ENCODE measurements at places on chromosomes 6 and 20.
A peak's percentile ranks its signal among the peaks of the same experiment; 100 is the strongest.

DNA sequence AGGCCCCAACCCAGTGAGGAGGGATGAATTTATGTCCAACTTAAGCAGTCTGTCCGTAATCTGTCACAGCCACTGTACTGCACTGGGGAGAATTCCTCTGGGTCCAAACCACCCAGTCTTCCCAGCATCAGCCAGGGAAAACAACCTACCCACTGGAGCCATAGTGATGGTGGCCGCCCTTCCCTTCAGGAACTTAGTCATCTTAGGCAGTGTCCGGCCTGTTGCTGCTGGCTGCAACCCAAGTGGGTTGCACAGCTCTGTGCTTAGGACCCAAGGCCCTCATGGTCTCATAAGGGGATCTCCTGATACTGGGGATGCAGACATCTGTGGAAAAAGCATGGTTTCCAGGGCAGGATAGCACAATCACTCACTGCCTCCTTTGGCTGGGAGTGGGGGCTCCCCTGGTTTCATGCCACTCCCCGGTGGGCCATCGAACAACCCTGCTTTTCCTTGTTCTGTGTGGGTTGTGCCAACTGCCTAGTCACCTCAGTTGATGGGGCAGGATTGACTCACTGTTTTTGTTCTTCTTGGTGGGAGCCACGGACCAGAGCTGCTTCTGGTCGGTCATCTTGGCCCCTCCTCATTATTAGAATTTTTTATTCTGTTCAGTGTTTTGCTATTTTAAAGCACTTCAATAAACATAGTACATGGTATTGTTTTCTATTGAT is 591.9 kb downstream of the DOK5 start:
- DNase-seq: no peak

DNA sequence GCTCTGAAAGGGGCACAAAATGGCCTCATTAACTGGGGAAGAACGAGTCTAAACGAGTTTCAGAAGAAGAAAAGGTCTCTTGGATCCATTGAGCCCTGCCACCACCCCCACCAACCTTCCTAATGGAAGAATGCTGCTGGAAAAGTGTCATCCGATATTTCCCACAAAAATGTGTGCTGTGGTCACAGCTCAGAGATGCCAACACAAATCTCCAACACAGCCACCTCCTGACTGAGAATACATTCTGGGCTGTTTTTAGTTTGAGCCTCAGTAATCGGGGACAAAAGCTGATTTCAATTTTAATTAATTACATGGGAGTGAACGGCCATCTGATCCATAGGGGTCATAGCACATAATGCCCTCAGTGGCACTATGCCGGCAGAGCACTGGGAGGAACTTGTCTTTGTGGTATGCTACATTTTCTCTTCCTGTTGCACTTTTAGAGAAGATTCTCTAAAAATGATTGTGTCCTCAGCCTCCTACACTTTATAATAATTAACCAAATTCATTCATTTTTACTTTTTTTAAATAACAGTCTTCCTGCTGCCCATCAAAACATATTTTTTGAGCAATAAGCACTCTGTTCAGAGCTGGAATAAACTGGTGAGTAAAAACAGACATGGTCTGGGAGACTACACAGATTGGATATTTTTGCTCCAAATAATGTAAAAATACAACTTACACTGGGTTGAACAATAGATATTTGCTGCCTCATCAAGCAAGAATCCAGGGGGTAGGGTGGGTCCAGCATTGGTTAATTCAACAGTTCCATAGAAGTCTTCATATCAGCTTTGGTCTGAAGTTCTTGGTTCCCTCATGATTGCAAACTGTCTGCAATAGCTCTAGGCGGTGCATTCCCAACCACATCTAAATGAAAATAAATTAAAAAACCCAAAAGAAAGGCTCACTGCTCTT is 143.6 kb upstream of the TMEM170B start:
- no peak for DNase-seq

DNA sequence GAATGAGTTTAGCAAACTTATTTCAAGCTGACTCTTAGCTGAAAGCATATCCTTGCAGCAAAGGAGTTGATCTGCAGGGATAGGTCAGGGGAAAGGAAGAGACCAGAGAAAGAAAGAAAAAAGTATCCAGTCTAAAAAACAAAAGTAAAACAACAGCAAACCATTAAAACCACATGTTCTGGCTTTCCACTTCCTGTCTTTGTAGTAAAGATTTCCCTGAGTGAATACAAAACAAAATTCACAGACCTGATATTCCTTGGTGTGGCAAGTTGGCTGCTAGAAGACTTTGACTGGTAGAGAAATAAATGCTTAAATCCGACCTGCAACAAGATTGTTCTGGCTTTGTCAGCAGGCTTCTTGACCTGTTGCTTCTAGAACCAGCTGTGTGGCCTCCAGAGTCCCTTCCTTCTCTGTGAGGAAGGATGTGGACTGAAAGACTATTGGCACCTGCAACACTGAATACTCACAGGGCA is 23.4 kb upstream of the MCM3 start:
- DNase-seq: peak; percentile 25

DNA sequence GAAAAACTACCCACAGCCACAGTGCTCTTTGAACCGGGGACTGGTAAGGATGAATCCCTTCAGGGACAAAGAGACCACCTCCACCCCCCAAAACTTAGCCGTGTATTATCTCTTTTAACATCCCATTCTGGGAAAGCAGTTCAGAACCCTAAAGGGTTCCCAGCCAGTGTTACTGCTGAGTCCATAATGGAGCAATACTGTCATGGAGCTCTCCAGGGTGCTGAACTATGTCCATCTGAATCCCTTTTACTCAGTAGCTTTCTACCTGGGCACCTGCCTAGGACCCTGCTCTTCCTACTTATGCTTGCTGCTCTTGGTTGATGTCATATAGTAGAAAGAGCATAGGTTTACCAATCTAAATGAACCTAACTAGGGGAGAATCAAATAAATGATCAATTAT is 22.3 kb upstream of the SAYSD1 start:
- peak; percentile 39 for DNase-seq

DNA sequence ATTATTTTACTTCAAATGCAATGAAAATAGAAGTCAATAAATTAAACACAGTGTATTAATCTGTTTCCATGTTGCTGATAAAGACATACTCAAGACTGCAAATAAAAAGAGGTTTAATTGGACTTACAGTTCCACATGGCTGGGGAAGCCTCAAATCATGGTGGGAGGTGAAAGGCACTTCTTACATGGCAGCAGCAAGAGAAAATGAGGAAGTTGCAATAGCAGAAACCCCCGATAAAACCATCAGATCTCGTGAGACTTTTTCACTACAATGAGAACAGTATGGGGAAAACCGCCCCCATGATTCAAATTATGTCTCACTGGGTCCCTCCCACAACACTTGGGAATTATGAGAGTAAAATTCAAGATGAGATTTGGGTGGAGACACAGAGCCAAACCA is 82.2 kb downstream of the GPR63 start:
- no peak for DNase-seq

- no peak for DNase-seq
These were observed 310.7 kb downstream of the EYA4 start for GRCh38 chr6:133551847-133552341.

GRCh38 chr6:71488186-71488585 is 199.6 kb downstream of the OGFRL1 start:
- DNase-seq: no peak

DNA sequence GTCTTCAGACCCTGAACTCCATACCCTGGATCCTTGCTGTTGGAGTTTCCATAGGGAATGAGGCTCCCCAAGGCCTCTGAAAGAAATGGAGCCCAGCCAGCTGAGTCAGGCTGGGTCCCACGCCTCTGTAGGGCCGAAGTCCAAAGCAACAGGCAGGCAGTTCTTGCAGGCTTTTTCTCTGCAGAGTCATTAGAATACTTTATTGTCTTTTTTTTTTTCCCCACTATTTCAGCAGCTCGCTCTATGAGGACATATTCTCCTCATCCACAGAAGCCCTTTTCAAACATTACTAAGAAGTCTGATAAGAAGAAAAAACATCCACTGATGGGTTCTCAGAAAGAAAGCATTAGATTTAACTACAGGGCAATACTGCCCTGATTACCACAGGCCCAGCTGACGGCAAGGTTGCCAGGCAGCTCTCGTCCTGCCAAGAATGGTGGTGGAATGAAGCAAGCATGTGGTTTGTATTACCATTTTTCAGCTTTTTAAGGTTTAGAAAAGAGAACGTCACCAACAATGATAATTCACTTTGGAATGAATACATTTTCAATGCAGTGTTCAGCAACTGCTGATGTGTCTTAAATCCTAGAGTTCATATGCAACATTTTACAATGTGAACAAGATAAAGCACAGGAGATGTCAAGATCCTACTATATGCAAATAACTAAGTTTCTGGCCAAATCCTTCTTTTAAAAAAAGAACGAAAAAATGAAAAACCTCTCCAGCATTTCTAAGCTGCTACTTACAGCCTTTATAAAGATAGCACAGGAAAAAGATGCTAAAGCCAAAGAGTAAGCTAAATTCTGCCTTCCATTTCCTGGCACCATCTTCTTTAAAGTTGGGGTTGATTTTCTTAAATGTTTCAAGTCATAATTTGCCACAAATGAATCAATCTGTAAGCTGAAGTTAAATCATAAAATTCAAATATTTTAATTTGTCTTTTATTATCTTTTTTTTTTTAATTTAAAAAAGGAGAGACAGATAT is 223.6 kb upstream of the CITED2 start:
- DNase-seq: no peak

GRCh38 chr6:154951345-154952200 is 43.5 kb upstream of the TIAM2 start:
- peak; percentile 16 for DNase-seq

DNA sequence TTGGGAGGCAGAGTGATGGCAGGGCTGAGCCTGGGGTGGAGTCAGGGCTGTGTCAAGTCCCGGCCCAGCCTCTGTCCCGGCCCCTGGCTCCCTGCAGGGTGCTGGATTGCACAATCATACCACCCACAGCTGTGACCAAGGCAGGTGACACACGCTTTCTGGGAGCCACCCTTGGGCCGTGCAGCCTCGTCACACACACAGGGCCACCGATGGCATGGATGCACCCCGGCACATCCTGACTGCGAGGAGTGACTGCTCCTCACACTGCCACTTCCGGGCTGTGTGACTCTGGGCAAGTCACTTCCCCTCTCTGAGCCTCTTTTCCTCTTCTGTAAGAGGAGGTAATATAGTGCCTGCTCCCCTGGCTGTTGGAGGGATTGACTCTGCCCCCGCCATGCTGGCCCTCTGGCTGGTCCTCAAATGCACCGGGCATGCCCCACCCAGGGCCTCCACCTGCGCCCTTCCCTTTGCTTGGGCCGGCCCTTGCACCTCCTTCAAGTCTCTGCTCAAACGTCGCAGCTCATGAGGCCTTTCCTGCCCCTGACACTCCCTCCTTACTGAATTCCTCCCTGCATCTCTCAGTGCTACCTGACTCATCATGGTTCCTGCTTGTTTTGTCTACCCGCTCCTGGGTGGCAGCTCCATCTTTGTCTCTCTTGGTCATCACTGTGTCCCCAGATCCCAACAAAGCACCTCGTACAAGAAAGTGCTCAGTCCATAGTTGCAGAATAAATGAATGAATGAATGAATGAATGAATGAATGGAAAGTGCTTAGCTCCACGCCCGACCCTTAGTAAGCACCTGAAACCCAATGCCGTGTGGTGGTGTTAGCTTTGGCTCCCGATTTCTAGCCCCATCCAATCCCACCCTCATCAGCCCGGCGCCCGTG is 93.5 kb downstream of the CEBPB start:
- peak; percentile 10 for DNase-seq

DNA sequence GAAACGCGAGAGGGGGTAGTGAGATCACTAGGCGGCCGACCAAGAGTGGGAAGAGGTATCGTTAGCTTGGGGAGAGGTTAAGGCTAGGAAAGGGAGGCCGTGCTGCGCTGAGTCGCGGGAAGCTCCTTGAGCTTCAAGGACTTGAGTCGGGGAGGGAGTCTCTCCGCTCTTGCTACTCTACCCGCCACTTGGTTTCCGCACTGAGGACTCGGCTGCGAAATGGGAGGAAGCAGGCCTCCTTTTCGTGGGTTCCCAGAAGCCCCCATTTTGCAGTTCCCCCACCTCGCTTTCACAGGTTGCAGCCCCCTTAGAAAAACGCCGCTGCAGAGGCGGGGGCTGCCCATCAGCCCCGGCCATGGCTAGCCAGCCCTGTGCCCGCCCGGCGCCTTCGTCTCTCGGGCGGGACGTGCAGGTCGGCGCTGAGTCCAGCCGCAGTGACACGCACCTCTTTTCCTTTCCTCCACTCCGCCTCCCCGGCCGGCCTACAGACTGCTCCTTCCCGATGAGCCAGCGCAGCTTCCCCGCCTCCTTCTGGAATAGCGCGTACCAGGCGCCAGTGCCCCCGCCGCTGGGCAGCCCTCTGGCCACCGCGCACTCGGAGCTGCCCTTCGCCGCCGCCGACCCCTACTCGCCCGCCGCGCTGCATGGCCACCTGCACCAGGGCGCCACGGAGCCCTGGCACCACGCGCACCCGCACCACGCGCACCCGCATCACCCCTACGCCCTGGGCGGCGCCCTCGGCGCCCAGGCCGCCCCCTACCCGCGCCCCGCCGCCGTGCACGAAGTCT is 4.9 kb downstream of the VGLL2 start:
- no peak for DNase-seq

DNA sequence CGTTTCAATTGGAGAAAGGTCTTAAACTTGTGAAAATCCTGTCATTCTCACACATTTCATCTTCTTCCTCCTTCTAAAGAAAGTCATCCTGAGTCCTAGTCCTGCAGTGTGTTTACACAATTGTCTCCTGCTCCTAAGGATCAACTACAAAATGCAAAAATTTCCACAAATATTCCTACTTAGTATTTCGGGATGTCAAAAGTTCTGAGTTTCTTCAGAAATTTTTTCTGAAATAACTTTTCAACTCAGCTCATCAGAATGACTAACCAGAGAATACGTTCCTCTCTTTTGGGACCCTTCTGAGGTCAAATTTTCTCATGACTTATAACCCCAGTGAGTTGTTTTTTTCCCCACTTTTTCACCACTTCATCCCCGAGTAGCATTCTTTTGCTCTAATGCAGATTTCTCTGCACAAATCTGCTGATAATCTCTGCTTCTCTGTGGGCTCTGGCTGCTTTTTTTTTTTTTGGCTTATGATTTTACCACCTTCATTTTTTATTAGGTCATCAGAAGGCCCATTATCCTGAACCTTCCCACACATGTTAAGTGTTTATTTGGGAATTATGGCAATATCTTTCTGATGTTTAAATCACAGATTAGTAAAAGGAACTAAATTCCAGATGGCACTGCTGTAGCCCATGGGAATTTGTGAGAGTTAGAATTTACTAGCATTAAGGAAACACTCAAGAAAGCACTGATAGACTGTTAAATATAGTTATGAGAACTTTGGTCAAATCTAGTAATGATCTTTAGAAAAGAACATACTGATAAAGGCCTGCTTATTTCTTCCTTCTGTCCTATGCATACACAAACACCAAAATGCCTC is 41.4 kb downstream of the MAP3K5 start:
- DNase-seq: no peak

GRCh38 chr20:8809107-8809953 is 259.6 kb upstream of the PLCB4 start:
- DNase-seq: no peak

DNA sequence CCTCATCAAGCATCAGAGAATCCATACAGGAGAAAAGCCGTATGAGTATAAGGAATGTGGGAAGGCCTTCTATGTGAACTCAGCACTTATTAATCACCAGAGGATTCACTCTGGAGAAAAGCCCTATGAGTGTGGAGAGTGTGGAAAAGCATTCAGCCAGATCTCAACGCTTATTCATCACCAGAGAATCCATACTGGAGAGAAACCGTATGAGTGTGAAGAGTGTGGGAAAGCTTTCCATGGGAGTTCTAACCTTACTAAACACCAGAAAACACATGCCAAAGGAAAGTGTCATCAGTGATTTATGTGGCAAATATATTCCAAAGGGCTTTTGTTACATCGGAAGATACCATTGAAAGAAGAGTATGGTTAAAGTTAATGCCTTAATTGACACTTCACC is 25.4 kb downstream of the ZKSCAN8 start:
- DNase-seq: no peak

GRCh38 chr6:75893058-75893775 is 144.2 kb downstream of the MYO6 start:
- DNase-seq: no peak
